ENCODE measurements at places on chromosomes 2 and 18.

DNA sequence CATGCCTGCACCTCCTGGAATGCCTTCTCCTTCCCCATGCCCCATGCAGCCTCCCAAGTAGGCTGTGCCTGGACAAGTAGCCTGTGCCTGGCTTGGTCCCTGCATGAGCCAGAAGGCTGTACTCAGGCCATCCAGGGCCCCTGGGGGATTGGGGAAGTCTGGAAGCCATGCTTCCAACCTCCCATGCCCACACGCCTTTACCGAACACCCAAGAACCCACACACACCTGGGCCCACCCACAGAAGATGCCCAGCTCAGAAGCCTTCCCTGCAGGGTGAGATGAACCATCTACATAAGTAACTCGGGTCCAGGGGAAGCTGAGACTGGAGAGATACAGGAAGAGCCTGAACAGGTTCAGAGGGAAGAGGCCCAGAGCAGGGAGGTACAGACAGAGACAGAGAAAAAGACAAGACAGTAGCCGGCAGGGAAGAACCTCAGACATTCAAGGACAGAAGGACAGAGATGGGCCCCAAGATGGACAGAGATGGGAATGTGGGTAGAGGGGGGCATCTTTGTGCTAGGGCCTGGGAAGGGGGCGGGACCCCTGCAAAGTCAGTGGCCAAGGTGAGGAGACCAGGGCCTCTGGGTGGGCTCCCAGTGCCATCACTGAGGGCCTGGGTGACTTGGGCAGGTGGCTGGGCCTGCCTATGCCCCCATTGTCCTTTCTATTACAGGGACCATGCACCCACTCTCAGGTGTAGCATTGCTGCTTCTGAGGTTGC is 4.3 kb downstream of the BIN1 start:
- no peak for DNase-seq

DNA sequence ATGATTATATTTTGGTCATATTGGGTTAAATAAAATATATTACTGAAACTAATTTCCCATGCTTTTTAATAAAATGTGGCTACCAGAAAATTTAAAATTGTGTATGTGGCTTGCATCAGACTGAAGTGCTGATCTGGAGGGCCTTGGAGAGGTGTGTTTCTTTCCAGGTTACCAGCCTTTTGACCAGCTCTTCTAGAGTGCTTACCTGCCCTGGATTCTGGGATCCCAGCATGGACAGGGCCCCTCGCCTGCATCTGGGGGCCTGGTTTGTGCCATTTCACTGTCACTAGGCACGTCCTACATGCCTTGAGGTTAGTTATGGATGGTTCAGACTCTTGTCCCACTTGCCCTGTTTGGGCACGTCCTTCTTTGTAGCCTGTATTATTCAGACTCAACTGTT is 10.5 kb downstream of the RNF144A start:
- DNase-seq, result no peak

DNA sequence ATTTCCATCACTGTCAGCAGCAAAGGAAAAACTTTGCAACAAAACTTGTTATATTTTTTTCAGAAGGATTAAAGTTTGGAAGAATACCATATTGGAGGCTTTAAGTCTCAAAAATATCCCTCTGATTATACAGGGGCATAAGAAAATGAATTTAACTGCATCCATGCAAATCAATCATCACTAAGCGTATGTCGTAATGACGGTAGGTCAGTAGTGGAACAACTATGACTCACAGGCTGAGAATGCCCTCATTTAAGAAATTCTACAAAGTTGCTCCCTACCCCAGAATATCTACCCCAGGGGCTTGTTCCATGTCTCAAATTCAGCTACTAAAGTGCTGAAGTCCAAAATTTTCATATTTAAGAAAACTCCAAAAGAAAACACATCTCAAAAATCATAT is 12.5 kb upstream of the NAB1 start:
- no peak for DNase-seq

- DNase-seq, result no peak
Observed at GRCh38 chr2:45637440-45637839, 14.0 kb upstream of the PRKCE start.

DNA sequence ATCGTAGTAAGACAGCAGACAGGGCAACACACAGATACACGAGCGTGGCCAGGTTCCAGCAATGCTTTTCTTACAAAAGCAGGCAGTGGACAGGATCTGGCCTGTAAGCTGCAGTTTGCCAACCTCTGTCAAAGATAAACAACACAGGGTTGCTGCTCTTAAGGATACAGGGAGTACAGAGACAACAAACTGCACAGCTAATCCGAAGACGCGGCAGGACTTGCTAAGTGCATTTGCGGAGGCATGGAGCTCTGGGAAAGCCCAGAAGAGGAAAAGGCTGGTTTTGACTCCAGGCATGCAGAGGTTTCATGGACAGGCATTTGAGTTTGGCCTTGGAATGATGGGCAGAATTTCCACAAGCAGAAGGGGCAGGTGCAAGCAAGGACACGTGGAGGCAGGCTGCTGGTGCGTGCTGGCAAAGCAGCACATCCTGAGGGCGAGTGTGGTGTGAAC is 24.4 kb downstream of the SERTAD2 start:
- no peak for DNase-seq

DNA sequence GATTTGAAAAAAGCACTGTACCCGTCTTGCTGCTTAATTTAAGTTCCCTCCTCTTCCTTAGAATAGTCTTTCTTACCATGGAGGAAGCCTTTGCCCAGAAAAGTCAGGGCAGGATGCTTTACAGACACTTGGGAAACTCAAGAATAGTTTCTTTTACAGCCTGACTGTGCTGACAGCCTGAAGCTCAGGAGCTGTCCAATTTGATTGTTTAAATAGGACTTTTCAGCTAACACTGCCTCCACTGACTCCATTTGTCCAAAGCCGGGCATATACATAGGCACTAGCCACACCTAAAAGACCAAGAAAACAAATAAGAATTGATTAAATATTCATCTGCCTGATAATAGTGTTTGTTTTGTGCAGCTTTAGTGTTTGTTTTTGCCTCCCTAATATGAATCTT is 110.9 kb upstream of the L3MBTL4 start:
- DNase-seq, result no peak

DNA sequence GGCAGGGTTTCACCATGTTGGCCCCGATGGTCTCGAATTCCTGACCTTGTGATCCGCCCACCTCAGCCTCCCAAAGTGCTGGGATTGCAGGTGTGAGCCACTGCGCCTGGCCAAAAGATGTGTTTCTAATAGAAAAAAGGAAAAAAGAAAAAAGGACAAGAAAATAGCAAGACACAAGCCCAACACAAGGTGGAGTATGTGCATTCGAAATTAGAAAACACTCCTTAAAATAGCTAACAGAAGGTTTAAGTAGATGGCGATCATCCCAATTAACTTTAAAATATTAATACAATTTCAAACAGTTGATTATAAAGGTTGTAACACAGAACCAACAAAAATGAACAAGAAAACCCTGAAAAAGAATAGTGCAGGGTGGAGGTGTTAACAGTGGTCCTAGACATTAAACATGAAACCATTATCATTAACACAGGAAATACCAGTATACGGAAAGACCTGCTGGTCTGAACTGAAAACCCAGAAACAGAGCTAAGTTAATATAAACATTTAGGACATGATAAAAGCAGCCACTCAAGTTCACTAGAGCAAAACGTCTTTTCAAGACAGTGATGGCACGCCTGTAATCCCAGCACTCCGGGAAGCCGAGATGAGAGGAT is 57.9 kb downstream of the HDLBP start:
- DNase-seq, result no peak

GRCh38 chr18:28791101-28791500 is 614.2 kb upstream of the CDH2 start:
- no peak for DNase-seq

DNA sequence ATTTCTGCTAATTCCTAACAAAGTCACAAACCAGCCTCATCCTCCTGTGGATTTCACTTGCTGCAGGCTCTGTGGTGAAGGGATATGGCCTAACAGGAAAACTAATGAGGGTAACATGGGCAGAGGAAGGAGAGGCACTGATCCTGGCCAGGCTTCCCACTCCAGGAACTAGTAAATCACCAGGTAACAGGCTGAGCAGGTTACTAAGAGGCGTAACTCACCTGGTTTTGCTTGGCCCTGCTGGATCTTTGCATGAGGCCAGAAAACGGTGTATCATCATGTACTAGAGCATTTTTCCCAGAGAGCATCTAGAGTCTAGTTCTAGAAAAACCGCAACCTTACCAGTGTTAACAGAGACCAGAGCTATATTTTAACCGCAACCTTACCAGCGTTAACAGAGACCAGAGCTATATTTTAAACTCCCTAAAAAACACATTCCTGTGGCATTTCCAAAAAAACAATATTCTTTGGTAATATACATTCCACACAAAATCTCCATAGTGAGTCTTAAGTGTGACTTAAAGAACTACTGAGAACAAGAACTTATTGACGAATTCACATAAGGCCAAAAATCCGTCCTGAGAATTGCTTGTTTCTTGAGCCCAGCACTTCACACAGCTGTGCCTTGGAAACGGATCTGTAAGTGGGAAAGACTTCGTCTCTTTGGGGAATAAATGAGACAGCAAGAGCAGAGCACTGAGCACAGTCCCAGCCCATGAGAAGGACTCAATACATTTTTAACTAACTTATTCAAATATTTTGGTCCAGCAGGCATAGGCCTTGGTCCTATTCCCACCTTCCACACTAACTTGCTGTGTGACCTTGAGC is 43.4 kb downstream of the DPP4 start:
- no peak for DNase-seq

DNA sequence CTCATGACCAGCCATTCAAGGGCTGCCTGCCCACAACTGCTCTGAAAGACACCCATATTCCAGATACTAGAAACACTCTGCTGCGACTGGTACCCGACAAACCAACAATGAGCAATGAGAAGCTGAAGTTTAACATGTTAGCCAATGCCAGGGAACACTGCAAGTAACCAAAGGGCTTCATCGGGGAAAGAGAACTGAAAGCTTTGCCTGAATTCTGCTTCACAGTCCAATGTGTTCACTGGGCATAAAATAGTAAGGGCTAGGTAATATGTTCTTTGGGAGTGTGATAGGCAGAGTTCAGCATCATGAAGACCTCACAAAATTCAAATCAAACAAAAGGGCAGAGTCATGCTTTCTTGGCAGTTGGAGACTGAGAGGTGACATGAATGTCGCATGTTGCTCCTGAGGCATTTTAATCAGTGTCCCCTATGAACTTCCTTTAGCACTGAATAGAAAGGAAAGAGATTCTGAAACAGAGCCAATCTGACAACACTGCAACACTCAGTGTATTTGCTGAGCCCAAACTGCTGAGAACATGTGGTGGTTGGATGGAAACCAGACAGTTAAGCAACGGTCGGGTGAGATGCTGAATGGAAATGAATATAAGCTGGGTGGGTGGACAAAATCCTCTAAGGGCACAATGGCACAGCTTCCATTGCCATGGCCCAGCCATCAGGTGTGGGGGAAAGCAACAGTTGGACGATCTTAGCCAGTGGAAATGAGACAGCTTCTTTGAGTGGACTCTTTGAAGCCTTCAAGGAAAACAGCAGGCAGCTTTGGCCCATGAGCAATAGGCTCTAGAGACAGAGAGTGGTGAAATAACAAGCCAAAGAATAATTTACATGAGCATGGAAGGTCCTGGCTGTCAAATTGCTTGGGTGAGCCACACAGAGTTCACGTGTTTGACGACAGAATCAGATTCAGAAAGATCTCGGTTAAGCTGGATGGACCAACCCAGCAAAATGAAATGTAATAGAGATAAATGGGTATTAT is 277.5 kb downstream of the AFF3 start:
- DNase-seq, result no peak

DNA sequence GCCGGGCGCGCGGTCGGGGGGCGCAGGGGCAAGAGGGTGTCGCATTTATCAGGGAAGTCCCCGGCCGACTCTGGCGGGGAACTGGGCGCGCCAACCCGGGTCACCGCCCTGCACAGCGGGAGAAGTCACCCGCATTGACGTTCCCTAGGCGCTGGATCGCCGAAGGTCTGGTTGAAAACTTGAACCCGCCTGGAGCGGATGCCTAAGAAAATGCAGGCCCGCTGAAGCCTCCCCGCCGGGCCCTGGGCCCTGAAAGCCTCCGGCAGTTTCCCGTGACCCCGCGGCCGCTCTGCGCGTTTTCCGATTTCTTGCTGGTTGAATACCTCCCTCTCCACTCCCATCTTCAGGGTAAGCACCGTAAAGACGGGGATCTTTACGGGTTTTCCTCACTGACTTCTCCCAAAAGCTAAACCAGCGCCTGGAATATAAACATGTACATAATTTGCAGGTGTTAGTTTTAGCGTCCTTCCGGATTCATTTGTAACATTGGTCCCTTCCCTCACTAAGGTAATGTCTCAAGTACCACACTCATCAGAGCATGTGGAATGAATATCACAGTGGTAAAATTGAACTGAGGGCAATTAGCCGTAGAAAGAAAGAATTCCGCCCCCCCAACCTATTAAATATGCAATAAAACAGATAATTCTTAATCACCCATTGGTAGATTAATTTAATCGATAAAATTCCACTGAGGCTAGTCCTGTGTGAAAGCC is 675 bp upstream of the SPIRE1 start:
- peak; percentile 23 for DNase-seq

DNA sequence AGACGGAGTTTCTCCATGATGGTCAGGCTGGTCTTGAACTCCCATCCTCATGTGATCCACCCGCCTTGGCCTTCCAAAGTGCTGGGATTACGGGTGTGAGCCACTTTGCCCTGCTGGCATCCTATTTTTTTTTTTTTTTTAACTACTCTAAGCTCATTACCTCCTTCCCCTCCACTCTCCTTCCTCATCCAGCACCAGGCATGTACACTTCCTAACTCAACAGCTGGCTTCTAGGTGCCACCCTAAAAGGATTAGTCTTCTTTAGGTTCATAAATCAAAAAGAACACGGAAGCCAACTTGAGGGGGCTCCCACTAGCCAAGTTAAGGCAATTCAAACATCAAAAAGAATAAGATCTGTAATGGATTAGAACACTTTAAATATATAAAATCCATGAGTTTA is 70.6 kb upstream of the TEX51 start:
- DNase-seq, result no peak

GRCh38 chr18:79239631-79240030 is 156.1 kb upstream of the NFATC1 start:
- no peak for DNase-seq

DNA sequence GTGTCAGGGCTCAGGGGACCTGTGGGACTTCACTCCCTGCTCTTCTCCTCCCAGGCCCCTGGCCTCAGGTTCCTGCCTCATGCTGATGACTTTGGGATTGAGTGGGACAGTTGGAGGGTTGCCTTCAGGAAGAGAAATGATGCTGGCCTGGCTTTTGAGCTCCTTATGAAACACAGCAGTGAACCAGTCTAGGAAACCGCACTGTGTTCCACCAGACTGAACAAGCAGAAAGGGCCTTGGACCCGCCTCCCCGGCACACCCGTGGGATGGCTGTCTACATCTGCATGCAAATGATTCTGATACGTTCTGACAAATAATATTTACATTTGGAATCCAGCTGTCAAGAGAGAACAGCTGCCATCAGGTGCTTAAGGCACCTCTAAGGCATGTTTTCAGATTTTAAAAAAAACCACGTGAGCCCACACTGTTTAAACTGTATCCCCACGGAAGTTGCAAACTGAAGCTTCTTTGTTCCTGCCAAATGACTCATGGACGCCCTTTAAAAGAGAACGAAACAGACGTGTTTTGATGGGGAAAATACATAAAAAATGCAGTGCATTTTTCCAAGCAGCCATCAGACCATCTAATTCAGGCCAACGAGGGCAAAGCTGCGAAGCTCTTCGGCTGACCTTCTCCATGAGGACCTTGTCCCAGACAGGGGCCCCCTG is 27.6 kb upstream of the ASAP2 start:
- DNase-seq, result no peak
